ENCODE measurements at places on chromosomes 2 and 18. TPM values are rescaled to one million over a fixed set of nuclear protein-coding genes. Genes with fewer than 3 reads are reported as not detected.

GAL3ST2 gene
- total RNA-seq, result 0.46 TPM

TACR1 gene
- 0.73 TPM for total RNA-seq

FEV gene
- not detected for total RNA-seq

TUBA3E gene
- not detected for total RNA-seq

NTSR2 gene
- not detected for total RNA-seq

ACVR1 gene
- 62.4 TPM for total RNA-seq

MRPL53 gene
- 22.0 TPM for total RNA-seq

BCL2 gene
- 0.92 TPM for total RNA-seq

CUL3 gene
- 76.0 TPM for total RNA-seq

VWC2L gene
- not detected for total RNA-seq

PIEZO2 gene
- 5.3 TPM for total RNA-seq

TEX44 gene
- not detected for total RNA-seq

CDH7 gene
- total RNA-seq, result not detected

DSC3 gene
- 0.46 TPM for total RNA-seq

TUBB8B gene
- not detected for total RNA-seq

PARD6G gene
- 1.7 TPM for total RNA-seq

POMC gene
- 1.2 TPM for total RNA-seq

ZNF514 gene
- 14.3 TPM for total RNA-seq

MALL gene
- total RNA-seq, result 48.5 TPM

ATP6V1C2 gene
- not detected for total RNA-seq

SCN7A gene
- total RNA-seq, result not detected

B4GALT6 gene
- total RNA-seq, result 3.1 TPM

TFPI gene
- 489 TPM for total RNA-seq

M1AP gene
- 0.26 TPM for total RNA-seq

PROC gene
- total RNA-seq, result 0.26 TPM

IL36G gene
- total RNA-seq, result not detected

PRKAG3 gene
- 0.52 TPM for total RNA-seq

CXCR2 gene
- total RNA-seq, result not detected

SMYD1 gene
- not detected for total RNA-seq

Data from smooth muscle cell of the pulmonary artery (primary cell).